ENCODE measurements at places on chromosomes 3 and 15.

GRCh38 chr3:16686679-16687078, 81.5 kb upstream of the DAZL start:
- DNase-seq = no peak

DNA sequence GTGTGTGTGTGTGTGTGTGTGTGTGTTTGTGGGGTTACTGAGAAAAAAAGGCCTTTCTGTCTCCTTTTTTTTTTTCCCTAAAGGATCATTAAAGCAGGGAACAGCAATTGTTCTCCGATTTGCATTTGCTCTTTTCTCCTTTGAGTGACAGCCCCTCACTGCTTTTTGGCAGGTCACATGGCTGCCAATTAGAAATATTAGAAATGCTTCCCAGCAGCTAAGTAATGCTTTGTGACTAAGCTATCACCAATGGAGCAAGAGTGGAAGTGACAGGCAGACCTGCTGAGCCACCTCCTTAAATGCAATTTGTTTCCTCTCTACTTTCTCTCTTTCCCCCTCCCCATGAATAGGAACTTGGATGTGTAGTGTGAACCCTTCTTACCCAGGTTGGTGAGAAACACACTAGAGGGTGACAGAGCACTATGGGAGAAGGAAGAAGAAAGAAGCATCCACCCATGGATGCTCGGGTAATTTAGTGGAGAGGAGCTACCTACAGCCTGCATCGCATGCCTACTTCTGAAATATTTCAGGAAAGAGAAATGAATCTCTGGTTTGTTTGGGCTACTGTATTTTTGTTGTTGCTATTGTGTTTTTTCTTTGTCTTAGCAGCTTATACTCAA, 165.2 kb upstream of the PDZRN3 start:
- DNase-seq = no peak

- no peak for DNase-seq
Measured at GRCh38 chr15:61115241-61115640, 113.9 kb downstream of the RORA start.

DNA sequence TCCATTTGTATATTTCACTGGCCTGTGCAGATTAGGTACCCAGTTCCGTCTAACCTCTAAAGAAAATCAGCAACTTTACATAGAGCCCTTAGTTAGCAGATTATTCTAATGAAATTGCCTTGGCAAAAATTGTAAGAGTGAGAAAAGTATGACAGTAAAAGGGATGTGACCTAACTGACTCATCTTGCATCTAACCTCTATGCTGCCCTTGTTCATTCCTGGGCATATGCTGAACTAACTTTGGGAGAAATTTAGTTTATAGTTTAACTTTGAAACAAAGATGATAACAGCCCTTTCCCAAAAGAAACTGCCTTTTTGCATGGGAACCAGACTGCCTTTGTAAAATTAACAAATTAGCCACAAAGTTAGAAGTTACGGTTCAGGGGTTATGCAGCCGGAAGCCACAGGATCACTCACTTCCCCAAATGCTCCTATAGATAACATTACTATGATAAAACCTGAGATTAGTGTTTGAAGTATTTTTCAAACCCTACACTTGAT, 839.8 kb upstream of the ALCAM start:
- no peak for DNase-seq

DNA sequence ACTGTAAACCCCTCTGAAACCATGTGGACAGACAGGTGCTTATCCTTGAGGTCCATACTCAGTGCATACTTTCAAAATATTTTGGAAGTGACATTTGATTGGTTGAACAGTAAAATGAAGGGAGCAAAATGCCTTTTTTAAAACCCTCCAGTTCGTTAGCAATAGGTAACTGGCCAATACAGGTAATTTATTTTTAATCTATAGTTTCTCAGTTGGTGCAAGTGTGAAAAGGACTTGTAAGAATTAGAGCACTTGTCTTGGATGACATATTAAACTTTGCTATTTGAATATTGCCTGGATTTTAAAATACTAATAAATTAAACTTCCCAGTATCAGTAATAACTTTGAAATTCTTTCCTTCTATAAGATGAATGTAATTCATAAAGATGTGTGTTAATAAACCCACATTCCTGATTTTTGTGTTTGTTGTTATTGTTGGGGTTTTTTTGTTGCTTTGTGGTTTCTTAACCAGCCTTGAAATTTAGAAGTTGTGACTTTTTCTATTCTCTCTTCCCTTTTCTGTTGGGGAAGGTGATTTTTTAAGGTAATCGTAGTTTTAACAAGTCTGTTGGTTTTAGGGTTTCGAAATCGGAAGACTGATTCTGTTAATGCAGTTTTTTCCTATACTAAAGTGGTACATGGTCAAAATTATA, 90.0 kb downstream of the STT3B start:
- no peak for DNase-seq

DNA sequence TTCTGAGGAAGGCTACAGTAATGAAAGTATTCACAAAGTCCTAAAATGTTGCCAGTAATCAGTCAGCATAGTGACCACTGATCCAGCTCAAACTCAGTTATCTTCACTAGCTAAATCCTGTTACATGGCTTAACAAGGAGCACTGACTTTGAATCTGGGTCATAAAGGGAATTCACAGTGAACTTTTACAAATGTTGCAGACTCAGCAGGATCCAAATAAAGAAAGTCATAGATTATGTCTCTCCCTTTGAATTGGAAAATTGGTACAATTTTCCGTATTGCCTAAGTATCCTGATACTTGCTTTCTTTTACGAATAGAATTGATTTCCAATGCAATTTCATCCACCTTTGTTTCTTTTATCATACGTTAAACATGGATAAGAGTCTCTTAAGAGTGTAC, 431.5 kb upstream of the CNTN6 start:
- DNase-seq = no peak

DNA sequence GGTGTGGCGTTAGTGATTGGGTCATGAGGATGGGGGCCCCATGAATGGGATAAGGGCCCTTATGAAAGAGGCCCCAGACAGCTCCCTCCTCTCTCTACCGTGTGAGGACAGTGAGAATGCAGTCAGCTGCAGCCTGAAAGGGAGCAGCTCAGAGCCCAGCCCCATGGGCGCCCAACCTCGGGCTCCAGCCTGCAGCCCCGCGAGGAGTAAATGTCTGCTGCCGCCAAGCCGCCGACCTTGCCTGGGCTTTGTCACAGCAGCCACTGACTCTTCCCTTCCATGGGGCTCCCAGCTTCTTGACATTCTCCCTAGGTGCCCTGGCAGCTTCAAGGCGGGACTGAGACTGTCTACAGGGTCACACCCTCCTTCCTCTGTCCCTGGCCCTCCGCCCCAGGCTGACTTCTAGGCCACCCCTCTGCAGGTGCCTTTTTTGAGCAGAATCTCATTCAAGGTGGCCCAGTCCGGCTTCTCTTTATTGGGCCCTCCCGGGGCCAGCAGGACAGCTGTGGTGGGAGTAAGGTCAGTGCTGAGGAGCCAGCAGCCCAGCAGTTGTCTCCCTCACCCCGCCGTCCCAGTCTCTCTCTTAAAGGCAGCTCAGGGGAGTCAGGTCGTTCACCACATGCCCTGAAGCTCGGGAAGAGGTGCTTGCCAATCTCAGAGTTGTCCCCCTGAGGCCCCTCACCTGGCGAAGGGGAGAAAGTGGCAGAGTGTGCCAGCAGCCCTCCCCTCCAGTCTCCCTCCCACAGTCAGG, 18.7 kb upstream of the PRR20G start:
- no peak for DNase-seq

- DNase-seq = no peak
Measured at GRCh38 chr3:64974401-64974800, 286.6 kb upstream of the ADAMTS9 start.

DNA sequence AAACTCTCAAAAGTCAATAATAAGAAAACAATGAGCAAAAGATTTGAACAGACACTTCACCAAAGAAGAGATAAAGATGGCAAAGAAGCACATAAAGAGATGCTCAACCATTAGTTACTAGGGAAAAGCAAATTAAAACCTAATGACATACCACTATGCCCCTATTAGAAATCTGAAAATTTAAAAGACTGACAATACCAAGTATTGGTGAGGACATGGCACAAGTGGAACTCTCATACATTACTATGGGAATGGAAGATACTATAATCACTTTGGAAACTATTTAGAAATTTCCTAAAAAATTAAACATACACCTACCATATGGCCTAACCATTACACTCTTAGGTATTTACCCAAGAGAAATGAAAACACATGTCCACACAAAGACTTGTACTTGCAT, 35.2 kb upstream of the LAMP3 start:
- DNase-seq = no peak

GRCh38 chr15:83605111-83605945, 48.6 kb upstream of the ADAMTSL3 start:
- DNase-seq = no peak

GRCh38 chr3:17491601-17492000, 250.8 kb downstream of the TBC1D5 start:
- DNase-seq = no peak

DNA sequence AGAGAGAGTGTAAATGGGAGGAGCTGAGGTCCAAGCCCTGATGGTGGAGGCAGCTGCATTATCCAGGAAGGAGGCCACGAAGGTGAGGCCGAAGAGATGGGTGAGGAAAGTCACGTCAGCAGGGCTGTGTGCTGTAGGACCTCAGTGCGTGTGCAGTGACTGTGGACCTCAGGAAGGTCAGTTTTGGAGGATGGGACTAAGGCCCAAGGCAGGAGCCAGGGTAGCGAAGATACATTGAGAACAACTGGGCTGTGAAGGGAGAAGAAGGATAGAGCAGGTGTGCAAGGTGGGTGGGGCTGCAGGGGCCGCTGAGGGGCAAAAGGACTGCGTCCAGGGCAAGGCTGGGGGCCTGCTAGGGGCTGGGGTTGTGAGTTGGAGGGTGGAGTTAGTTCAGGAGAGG, 4.9 kb downstream of the KLHL40 start:
- DNase-seq = no peak

GRCh38 chr3:138371070-138371965, 22.9 kb downstream of the MRAS start:
- no peak for DNase-seq

GRCh38 chr3:16253601-16254000, 11.1 kb downstream of the DPH3 start:
- DNase-seq = no peak

- DNase-seq = no peak
Measured at GRCh38 chr15:49286649-49287404, 116.8 kb downstream of the GALK2 start.

DNA sequence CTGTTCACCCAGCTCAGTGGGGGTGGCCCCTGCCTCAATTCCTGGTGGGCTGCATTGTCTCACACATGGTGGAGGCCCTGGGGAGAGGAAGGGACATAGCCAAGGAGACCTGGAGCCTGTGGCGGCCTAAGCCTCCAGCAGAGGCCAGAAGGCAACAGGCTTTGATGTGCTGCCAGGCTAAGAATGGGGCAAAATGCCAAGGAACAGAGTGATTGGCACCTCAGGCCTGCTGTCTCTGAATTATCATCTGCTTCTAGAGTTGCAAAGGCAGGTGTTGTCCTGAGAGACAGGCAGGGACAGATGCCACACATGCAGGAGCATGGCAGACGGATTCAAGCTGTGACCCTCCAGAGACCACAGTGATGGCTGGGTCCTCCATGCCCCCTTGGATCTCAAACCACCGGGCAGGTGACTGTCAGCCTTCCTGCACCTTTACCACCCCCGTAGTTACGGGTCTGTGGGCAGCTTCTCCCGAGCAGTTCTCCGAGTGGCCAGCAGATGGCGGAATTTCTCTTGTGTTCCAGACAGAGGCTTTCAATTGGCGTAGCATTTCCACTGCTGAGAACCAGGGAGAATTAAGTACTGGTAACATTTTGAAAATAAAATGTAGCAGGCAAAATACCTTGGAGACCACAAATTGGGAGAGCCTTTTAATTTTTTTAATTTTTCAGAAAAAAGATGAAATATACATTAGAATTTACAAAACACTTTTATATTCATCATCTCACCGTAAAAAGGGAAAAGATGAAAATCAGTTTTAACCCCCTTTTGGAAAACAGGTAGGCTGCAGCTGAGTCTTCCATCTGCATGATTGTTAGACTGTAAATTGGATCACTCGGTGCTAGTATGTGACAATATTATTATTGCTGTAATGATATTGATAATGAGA, 525.5 kb upstream of the CFAP20DC start:
- DNase-seq = peak; percentile 73

GRCh38 chr3:42549131-42549530, 32.6 kb downstream of the SEC22C start:
- DNase-seq = no peak

- no peak for DNase-seq
Measured at GRCh38 chr3:7315037-7315436, 454.1 kb downstream of the GRM7 start.

GRCh38 chr3:16064642-16065414, 109.7 kb upstream of the GALNT15 start:
- no peak for DNase-seq

DNA sequence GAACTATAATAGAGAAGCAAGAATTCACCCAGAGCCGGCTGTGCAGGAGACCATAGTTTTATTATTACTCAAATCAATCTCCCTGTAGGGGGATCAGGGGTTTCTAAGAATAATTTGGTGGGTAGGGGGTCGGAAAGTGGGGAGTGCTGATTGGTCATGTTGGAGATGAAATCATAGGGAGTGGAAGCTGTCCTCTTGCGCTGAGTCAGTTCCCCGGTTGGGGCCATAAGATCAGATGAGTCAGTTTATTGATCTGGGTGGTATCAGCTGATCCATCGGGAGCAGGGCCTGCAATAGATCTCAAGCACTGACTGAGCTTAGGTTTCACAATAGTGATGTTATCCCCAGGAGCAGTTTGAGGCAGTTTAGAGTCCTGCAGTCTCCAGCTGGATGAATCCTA, 97.0 kb upstream of the SNRPN start:
- DNase-seq = no peak

DNA sequence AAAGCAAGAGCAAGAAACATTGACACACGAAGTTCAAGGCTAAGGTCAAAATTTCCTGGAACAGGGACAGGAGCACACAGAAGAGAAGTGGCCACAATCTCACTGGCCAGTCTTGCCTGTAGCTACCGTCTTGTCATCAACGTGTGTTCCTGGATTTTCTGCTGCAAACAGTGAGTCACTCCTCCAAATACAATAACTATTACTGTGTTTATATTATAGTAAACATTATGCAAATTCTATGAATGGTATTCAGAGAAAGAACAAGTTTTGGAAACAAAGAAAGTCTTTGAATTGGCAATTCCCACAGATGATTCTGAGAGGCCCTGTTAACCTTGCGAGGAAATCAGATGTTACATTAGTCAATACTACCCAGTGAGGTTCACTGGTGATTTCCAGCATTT, 220.5 kb downstream of the FAM43A start:
- DNase-seq = no peak

All from central memory CD8-positive, alpha-beta T cell (primary cell).